ENCODE measurements at places on chromosomes 1 and 21.

- DNase-seq = no peak
Measured at GRCh38 chr21:27475363-27475955, 508.6 kb upstream of the ADAMTS5 start.

DNA sequence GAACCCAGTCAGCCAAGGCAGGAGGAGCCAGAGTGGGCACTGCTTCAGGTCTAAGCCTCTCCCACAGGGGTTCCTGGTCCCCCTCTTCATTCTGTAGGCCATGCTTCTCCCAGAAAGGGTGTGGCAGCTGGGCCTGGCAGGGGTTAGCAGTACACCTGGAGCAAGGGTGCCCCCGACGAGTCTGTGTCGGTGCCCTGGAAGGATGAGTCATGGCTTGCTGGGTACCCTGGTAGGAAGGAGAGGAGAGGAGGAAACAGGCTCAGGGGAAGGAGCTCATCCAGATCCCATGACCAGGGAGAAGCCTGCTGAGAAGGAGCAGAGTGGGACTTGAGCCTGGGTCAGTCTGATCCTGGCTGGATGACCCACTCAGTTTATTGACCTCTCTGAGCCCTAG, 10.3 kb downstream of the KDF1 start:
- no peak for DNase-seq

DNA sequence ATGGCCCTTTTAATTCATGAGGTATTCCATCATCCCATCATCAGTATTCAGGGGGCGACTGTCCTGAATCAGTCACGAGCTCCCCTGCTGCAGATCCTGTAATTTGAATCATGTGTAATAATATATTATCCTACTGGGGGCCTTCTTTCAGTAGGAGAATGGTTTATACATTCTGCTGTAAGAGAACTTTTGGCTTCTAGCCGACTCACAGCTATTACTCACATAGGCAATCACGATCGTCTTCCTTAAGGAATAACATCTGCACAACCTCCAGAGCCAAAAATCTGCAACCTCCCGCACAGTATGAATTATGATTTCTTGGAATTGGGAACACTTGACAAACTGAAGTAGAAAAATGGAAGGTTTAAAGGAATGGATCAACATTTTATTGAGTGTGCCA, 343.0 kb downstream of the USP25 start:
- no peak for DNase-seq

DNA sequence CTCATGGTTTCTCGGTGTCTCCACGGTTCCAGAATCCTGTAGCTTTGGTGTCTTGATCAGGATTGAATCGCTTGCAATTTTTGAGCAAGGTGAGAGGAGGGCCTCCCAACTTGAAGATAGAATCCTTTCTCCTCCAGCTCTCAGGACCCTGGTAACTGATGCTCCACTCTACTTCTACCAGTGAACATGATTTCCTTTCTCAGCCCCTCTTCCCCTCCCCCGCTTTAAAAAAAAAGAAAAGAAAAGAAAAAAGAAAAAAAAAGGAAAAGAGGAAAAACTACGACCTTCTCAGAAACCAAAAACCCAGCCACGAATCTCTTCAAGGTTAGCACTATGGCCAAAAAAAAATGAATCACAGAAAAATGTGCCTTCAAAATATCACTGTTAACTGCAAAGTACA, 1.2 kb downstream of the ARHGEF11 start:
- no peak for DNase-seq

- DNase-seq = no peak
Measured at GRCh38 chr1:71640998-71641397, 560.2 kb upstream of the ZRANB2 start.

GRCh38 chr1:36864182-36864822, 170.0 kb downstream of the GRIK3 start:
- DNase-seq = no peak

GRCh38 chr1:61142726-61143500, 60.6 kb downstream of the NFIA start:
- no peak for DNase-seq

DNA sequence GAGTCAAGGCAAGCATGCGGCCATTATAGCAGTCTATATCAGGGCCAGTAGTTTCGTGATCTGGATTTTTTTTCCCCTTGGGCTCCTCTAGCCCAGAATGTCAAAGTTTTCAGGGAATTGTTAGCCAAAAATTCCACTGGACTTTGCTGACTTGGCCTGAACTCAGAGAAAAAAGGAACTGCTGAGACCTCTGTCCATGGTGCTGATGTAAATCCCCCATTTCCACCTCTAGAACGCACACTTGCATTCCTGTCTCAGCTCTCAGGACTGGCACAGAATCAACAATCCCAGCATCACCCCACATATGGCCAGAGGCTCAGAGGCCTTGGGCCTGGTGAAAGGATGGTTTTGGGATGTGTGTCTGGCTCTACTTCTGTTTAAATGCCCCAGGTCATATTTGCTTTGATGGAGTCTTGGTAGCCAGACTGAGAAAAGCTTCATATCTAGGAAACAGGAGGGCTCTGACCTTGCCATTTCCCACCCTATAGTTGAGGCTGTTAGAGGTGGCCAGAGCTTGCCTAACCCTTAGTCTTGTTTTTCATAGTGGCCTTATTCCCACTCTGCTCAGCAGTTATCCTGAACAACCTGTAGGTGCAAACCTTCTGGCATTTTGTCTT, 16.9 kb upstream of the EFCAB14 start:
- no peak for DNase-seq

- DNase-seq = no peak
Measured at GRCh38 chr21:26397545-26397944, 175.5 kb downstream of the CYYR1 start.

DNA sequence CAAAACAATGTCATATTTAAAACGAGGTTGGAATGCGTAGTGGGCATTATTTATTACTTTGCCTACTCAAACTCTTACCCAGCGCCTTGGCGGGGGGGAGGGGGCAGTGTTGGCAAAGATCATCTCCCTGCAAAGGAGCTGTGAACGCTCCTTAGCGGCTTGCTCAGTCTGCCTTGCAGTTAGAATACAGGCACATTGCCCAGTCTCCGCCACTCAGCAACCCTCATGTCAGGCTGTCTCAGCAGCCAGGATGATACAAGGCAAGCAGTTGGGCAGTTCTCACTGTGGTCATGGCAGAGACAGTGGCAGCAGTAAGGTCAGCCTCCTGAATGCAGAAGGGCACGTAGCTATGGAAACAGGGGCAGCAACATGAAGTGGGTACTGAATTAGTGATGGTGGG, 170.4 kb upstream of the KCNK2 start:
- no peak for DNase-seq

GRCh38 chr1:156908541-156908940, 11.9 kb upstream of the LRRC71 start:
- no peak for DNase-seq

DNA sequence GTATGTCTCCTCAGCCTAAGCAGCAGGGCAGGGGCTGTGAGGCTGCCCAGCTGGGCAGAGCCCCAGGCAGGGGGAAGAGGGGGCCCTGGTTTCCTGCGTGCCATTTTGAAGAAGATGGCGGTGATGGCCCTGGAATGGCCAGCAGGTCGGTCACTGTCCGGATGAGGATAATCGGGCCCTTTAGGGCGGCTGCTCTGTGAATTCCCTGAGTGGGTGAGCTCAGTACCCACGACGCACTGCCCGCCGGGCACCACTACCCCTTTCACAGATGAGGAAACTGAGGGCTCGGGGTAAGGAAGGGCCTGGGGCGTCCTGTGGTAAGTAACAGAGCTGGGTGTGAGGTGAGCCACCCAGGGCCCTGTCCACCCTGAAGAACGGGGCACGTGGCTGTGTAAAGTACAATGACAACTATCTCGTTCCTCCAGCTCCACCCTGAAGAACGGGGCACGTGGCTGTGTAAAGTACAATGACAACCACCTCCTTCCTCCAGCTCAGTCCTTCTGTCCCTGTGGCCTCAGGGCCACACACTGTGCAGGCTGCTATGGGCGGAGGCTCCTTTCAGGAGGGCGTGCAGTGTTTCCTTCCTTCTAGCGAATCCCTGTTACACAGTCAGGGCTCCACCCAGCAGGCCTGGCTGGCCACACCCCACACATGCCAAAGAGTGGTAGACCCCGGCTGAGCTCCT, 23.2 kb downstream of the ITGB2 start:
- no peak for DNase-seq

GRCh38 chr1:11664336-11665065, 501 bp downstream of the FBXO6 start:
- no peak for DNase-seq

GRCh38 chr1:106061586-106062495, 994.6 kb upstream of the PRMT6 start:
- DNase-seq = no peak

DNA sequence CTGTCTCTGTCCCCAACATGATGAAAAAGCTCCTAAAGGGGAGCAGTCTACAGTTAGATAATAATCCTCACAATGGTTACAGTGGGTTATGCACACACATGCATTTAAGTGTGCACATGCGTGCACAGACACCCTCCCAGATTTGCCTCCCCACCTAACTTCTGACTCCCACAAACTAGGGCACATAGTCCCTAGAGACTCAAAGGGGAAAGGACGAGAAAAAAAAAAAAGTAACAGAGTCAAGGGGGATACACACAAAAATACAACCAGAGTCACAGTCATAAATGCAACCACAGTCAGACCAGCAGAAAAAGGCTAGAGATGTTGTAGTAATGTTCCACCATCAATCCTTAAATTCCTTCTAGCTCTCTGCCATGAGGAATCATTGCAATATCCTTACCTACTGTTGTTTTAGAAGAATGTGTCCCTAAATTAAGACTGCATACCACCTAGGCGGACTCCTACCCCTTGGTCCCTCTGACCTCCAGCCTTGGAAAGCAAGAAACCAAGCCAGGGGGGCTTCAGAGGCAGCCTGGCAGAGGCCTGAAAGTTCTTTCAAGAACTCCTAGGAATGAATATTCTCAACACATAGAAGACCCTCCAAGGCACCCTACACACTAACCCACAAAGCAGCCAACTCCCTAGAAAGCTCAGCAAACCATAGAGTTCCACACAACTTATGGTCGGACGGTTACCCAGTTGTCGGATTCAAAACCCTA, 1.3 kb downstream of the CRTC2 start:
- DNase-seq = no peak

- peak; percentile 36 for DNase-seq
Measured at GRCh38 chr1:210373628-210373877, 44.9 kb downstream of the HHAT start.

GRCh38 chr1:15186846-15187151, 33.3 kb downstream of the TMEM51 start:
- DNase-seq = no peak

DNA sequence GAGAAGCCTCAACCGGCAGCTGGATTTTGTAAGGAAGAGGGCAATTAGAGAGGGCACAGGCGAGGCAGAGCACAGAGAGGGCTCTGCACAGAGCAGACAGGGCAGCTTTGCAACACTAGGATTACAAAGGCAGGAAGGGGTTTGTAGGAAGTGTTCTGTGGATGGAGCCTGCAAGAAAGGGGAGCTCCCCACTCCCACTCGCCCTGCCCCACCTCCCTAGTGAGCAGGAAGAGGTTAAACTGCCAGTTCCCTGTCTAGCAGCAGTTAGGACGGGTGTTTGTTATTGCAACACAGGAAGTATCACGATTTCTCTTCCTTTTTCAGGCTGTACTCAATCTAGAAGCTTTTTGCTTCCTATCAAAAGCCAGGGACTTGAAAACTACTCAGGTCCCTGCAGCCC, 63.3 kb upstream of the LRRC8D start:
- DNase-seq = no peak

DNA sequence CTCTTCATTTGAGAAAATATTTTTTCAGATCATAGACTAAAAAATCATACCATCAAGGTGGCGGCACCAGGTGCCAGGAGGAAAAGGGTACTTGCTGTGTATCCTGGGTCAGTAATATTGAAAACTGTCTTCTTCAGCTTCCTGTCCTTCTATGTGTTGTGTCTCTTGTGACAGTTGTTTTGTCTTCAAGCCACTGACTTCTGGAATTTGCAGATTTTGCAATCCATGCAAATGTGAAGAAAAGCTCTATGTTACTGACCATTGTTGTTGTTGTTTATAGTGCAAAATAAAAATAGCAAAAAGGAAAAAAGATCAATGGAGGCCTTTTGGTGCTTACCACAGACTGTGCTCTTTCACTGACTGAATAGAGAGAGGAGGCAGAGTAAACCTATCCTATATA, 83.2 kb upstream of the RHOU start:
- no peak for DNase-seq

DNA sequence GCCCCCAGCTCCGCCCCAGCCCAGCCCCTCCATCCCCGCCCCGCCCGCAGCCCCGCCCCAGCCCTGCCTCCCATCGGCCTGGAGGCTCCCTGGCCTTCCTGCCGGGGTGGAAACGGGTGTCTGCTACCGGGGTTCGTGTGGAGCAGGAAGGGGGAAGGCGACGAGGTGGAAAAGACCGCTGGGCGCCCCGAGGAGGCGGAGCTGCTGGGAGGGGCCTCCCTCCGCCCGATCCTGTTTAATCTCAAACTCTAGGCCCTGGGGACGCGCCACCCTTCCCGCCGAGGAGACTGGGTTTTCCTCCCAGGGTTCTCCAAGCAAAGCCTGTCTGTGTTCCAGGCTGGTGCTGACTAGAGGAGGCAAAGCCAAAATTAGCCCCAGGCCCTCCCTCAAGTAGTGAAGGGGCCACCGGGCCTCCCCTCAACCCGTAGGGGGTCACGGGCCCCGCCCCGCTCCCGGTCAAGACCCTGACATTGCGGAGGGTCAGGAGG, 16.2 kb upstream of the TTLL10 start:
- DNase-seq = no peak
